ENCODE measurements at places on chromosomes 5 and 9.

DNA sequence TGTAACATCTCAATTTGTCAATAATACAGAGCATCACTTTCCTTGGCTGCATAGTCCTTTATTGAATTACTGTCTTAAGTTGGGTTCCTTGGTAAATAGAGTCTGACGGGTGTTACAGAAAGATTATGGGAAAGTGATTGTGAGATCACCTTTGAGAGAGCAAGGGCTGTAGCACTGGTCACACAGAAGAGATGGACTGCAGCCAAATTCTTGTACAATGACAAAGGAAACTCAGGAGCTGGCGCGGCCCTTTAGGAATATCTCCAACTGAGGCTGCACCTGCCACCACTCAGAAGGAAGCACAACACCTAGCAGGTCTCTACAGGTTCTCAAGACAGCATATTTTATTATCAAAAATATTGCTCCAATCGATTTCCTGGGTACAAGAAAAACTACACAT, 350.0 kb upstream of the ISL1 start:
- no peak for DNase-seq

DNA sequence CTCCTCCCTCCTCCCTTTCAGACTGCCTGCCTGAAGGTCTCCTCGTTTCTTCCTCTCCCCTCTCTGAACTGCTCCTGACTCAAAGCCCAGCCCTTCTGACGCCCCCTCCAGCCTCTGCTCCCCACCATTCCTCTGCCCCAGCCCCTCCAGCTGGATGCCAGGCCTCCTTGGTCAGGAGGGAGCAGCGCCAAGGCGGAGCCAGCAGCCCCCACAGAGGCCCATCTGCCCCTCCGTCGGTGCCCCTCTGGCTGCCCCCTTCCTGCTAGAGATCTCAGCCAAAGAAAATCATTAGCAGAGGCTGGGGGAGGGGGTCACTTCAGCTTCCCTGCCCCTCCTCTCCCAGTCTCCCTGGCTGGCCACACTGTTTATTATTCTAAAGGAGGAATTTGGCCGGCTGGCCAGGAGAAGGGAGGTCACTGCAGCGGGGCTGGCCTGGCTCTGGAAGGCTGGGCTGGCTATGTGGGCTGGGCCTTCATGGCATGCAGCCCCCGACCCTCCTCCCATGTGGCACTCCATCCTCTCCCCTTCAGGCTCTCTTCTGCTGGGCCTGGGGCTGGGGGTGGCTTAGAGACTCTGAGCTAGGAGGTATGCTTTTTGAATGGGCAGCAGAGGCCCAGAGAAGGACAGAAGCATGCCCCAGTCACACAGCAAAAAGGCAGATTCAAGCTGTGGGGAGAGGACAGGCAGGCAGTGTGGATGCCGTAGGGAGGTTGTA, 16.9 kb downstream of the PDGFRB start:
- DNase-seq = no peak

GRCh38 chr9:112762726-112763518, 12.4 kb downstream of the SNX30 start:
- DNase-seq = no peak

GRCh38 chr5:95332158-95332557, 47.3 kb upstream of the MCTP1 start:
- no peak for DNase-seq

DNA sequence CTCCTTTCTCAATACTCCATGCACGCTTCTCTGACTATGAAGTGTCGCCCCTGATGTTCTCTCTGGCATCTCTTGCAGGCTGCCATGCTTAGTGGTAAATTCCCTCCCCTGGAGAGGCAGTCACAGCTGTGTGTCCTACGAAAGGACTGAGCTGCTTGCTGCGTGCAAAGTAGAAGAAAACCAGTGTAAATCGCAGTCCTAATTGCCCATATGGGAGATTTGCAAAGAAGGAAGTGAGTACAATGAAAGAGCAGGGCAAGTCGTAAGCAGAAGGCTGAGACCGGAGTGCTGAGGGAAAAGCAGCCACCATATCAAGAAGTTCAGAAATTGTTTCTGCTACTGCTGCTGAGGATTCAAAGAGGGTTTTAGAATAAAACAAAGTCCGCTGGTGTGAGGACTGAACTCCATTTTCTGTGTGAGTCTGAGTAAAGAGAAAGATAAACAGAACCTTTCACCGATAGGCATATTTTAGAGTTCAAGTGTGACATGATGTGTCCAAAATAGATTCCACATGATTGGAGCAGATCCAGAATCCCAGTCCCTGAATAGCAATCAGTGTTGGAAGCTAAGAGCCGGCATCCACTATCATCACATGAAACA, 507.8 kb upstream of the MPDZ start:
- DNase-seq = no peak

GRCh38 chr9:130660683-130661450, 3.5 kb upstream of the PRDM12 start:
- no peak for DNase-seq

GRCh38 chr9:100303747-100304146, 49.0 kb downstream of the TEX10 start:
- no peak for DNase-seq

DNA sequence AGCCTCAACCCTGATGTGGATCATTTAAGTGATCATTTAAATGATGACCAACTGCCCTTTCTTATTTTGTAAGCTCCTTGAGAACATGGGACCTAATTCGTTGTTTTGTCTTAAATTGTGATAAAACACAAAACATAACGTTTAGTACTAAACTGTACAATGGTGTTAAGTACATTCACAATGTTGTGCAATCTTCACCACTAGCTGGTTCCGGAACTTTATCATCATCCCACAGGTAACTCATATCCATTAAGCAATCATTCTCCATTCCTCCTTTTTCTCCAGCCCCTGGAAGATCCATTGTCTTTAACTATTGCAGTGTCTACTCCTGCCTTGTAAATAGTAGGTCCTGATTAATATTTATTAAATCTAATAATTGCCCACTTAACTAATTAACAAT, 460.5 kb upstream of the BRINP1 start:
- DNase-seq = no peak

Measured in NCI-H510A (cell line).